NCI-H526 treated with DMSO at 0.1 percent for 48 hours (cell line): ENCODE measurements at places on chromosomes 12 and 14.

- DNase-seq: no peak
Measured at GRCh38 chr12:67367843-67368242, 98.7 kb downstream of the CAND1 start.

DNA sequence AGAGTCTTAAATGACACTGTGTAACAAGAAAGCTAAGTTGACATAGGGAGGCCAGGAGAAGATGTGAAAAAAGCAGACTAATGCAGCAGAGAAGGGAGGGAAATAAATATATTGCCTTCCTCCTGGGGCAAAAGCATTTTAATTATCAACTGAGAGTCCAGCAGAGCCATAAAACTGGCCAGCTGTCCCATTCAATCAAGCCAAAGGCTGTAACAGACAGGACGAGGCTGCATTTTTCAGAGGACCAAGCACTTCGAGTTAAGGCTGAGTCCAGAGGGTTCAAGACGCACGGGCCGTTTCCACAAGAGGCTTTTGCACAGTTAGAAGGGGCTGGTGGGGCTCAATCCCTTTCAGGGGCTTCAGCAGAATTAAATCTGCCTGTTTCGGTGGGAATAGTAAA is 20.4 kb downstream of the MAP3K9 start:
- no peak for DNase-seq

- no peak for DNase-seq
Measured at GRCh38 chr14:98510392-98510791, 761.6 kb downstream of the BCL11B start.

- DNase-seq: no peak
Measured at GRCh38 chr14:27015065-27015464, 417.2 kb upstream of the NOVA1 start.

DNA sequence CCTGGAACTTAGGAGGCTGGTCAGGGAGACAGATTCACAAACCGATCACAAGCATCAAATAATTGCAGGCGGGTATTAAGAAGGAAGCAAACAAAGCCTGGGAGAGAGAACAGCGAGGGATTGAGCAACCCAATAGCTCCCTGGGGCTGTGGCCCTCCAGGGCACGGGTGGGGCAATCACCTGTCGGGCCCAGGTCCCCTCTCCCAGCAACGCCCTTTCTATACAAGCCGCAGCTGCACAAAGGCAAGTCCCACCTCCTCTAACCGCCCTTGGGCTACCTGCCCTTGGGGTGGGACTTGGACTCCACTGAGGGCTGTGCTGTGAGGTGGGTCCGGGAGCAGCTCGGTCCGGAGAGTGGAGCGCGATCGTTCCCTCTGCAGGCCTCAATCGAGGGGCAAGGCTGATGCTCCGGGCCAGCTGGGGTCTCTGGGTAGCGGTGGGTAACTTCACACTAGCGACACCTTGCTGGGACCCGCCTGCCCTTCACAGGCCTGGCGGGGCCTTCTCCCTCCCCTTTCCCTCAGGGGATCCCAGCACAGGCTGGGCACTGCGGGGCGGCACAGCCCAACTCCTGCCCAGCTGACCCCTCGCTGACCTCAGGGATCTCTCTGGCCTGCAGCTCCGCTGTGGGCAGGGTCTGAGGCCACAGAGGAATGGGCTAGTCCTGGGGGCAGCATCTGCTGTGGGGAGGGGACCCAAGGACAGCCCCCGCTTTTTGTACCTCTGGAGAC is 8.0 kb downstream of the PHB2 start:
- DNase-seq: peak; percentile 86

GRCh38 chr12:58648176-58648575 is 272.1 kb downstream of the LRIG3 start:
- DNase-seq: no peak

GRCh38 chr12:75631831-75632230 is 120.4 kb upstream of the KRR1 start:
- no peak for DNase-seq

DNA sequence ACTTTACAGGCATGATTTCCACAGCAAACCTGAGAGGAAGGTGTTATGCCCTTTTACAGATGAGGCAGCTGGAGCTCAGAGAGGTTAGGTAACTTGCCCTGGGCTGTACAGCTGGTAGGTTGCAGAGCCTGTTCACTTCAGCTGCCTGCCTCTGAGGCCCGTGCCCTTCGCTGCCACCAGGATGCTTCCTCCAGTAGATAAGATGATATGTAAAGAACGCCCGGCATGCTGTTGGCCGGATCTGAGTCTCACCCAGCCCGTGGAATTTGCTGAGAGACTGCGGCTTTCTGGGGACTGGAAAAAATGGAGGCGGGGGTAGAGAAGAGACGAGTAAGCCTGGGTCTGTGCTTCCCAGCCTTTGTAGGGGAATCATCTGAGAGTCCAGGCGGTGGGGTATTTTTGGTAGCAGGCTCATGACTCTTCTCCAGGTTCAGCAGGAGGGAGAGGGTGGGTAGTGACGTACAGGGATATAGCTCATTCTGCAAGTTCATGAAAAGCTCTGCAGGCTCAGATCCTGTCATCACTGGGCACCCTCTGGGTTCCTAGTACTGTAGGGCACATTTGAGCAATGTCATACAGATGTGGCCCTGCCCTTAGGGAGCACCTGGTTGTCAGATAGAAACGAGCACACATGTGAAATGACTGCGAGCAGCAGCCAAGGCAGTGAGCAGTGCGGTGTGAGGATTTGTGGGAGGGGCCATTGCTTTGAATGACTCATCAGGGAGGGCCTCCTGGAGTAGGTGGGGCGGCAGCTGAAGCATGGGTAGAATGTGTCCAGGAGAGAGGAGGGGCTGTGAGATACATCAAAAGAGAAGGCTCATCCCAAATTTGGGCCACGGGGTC is 159.4 kb downstream of the TSPAN9 start:
- no peak for DNase-seq

- DNase-seq: no peak
Measured at GRCh38 chr14:95511687-95512086, 4.8 kb downstream of the SYNE3 start.

GRCh38 chr12:123475246-123475703 is 17.3 kb downstream of the SNRNP35 start:
- DNase-seq: no peak

GRCh38 chr12:233615-233968 is 19.6 kb upstream of the SLC6A12 start:
- no peak for DNase-seq

DNA sequence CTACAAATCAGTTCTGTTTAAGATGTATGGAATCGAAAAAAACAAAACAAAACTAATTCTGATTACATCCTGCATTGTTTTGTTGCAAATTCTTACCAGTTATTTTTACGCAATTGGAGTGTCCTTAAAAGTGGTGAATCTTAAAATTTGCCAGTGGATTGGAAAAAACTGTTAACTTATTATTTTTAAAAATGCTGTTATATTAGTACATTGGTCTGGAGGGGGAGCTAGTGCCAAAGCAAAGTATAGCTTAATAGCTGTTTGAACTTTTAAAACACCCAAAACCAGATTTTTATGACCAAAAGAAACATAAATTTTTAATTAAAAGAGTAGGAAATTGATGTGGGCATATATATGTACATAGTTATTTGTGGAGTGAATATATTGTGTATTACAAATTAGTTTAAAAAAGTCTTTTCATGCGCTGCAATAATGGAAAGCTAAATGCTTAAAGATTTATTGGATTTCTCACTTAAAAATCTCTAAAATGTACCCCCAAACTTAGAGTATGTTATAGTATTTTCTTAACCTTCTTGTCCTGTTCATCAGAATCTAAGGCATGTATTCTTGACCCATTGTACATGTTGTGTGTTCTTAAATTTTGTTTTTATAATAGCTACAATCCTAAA is 2.5 kb downstream of the FUT8 start:
- DNase-seq: peak; percentile 26

DNA sequence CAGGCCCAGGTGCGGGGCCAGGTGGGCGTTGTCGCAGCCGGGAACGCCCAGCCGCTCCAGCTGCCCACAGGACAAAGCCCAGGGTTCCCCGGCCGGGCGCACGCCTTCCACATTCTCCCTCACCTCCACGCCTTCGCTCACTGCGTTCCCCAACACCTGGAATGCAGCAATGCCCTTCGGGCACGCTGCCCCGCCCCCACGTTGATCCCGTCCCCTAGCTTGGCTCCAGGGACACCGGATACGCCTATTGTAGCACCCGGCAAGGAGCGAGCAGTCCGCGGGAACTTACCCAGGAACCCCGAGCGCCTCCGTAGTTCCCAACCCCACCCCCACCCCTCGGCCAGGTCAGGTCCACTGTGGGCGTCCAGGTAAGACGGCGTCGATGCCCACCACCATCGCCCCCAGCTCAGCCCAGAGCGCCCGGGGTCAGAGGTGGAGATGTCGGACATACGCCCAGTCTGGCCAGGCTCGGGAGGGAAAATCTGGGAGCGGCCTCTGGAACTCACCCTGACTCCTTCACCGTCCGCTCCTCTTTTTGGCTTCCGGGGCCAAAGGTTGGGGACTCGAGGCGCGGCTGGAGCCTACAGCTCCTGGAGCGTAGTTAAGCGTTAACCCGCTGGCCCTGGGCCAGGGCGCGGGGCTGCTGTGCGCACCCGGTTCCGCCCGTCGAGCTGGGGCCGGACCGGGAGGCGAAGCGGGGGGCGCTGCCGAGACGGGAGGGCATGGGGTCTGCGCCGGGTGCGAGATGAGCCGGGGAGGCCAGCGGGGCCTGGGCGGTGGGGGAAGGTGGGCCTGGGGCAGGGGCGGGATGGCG is 594 bp upstream of the CEP170B start:
- peak; percentile 41 for DNase-seq

DNA sequence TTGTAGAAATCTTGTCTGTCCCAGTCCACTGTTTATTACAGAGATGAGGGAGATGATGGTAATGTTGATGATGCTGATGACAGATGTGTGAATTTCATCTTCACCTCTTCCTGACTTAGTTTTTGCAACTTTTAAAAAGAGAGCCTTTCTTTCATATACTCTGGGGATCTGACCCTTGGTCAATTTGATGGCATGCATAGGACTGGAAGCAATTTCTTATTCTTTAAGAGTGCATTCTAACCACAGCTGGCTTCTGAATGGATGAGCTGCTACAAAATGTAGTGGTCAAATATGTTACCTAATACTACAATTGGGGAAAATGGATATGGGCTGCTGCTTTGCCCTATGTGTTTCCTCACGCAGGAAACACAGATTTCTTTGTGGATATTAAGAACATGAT is 80.8 kb downstream of the MYRFL start:
- no peak for DNase-seq

DNA sequence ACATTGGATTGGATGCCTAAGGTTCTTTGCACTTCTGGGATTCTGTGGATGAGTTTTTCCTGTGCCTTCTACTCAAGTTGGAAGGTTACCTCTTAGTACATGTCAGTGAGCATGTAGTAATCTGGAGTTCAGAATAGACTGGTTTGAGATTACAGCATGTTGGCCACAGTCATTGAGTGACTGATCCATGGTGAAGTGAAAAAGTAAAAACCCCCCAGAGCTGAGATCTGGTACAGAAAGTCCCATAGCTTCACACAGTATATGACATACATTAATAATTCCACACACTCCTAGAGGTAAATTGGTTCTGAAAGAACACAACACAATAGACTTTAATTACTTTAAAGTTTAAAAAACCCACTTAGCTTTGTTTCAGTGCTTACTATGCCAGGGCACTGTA is 11.9 kb upstream of the CCND2 start:
- DNase-seq: no peak

- no peak for DNase-seq
Measured at GRCh38 chr14:21902561-21903181, 229.1 kb upstream of the OR4E1 start.

DNA sequence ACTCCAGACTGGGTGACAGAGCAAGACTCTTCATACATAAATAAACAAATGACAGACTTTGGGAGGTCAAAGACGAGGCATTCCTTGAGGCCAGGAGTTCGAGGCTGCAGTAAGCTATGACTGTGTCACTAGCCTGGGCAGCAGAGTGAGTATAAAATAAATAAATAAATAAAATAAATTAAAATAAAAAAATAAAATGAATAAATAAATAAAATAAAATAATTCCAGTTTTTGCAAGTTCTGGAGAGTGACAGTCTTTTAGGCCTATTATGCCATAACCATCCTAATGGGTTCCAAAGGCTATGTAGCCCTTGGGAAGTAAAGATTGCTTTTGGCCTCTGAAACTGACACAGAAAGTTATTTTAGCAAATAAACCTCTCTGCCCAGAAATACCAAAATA is 16.5 kb upstream of the NRDE2 start:
- no peak for DNase-seq

DNA sequence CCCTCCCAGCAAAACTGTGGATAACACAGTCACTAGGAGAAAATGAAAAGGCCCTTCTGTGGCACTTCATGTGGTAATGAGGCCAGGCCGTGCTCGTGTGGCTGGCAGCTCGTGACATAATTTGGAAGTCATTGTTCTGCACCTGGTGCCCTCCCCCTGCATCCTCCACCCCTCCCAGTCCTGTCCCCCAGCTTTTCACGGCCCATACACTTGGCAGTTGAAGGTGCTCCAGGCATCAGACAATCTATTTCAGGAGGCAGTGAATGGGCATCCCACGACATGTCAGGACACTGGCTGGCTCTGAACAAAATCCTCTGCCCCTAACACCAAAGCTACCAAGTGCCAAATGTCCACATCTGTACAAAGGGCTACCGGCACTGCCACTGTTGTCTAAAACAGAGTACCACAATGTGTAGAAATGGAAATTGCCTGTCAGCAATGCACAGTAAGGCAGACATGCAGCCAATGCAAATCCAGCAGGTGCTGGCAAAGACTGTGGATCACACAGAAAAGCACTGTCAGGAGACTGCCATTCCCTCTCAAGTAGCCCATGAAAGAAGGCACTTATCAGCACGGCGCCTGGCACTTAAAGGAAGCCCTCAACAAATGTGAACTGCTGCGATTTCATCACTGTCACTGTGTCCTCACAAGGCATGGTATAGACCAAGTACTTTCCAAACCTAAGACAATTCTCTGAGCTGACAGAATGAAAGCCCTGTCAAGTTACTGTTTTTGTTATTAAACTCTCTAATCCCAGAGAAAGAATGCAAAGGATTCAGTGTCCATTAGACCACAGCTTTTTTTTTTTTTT is 39.1 kb downstream of the CORO1C start:
- peak; percentile 43 for DNase-seq

GRCh38 chr14:60657456-60658210 is 8.4 kb upstream of the SIX1 start:
- peak; percentile 45 for DNase-seq

- DNase-seq: no peak
Measured at GRCh38 chr14:74169906-74170305, 69.3 kb upstream of the VSX2 start.

GRCh38 chr14:74952697-74953484 is 2.5 kb downstream of the PGF start:
- DNase-seq: no peak

- DNase-seq: no peak
Measured at GRCh38 chr12:71640316-71640715, 23.3 kb downstream of the ZFC3H1 start.

DNA sequence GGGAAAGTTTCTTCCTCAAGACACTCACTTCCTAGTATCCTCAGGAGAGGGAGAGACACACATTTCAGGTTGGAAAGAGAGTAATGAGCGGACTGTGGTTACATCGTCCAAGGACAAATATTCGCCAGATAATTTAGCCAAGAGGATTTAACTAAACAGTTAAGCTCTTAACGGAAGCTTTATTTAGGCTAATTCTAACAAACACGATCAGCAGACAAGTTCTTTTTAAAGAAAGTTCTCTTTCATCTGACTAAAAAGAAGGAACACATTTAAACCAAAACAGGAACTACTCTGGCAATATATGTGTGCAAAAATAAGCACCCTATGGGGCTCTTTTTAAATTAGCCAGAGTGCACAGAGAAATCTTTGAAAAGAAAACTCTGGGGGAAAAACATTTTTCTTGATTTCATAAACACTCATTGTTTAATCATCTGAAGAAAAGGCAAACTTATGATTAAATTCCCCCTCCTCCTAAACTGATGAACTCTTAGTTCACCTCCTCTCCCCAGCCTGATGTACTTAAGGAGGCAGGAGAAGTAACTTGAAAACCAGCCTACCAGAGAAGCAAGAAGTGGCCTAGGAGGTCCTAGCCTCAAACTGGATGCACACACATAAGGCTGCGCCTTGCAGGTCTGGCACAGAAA is 13.3 kb upstream of the BTG1 start:
- no peak for DNase-seq
